HFFc6 (cell line): ENCODE measurements at places on chromosomes 7 and 10. TPM values are rescaled to one million over a fixed set of nuclear protein-coding genes. Genes with fewer than 3 reads are reported as not detected.

The DENND2A gene
- total RNA-seq: 0.50 to 1.1 TPM (median 0.78 TPM) in 3 replicates

The MYL10 gene
- total RNA-seq: not detected in 3 replicates

The SPDYE9 gene
- not detected in 3 replicates for total RNA-seq

The LOXL4 gene
- 25.5 and 52.4 TPM in 2 replicates for total RNA-seq

- no peak for DNase-seq
Measured at GRCh38 chr10:124171561-124171960, 78.2 kb upstream of the CHST15 start.

DNA sequence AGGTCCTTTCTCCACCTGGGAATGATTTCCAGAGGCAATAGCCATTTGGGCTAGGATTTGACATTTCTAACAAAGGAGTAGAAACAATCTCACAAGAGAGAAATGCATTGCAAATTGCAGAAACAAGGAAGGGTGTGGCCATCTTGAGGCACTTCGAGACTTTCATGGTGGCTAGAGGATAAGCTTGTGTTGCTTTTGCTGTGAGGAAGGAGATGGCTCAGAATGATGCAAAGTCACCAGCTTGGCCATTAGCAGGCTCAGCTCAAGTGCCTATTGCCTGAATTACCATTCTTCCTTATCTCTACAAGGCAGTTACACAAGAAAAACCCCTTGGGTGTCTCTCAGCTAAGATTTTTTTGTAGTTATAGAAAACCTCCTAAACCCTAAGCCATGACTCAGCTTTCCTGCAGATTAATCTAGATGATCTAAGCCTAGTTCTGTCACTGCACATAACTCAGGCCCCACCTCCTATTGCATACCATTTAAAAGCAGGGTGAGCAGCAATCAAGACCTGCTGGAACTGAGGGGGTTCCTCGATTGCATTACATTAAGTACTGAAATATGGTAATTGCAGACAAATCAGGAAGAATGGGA lies 683.1 kb downstream of the NRG3 start:
- DNase-seq: no peak

- DNase-seq: no peak
Measured at GRCh38 chr7:101818287-101819071, 1.1 kb downstream of the CUX1 start.
